ENCODE measurements at places on chromosomes 3 and 15.

GRCh38 chr3:32238453-32239306, at the start of gene CMTM8:
Gene CMTM8 (plus strand): TSS chr3:32238680. CDS start chr3:32238973, 293 bp downstream.
- DNase-seq = no peak

DNA sequence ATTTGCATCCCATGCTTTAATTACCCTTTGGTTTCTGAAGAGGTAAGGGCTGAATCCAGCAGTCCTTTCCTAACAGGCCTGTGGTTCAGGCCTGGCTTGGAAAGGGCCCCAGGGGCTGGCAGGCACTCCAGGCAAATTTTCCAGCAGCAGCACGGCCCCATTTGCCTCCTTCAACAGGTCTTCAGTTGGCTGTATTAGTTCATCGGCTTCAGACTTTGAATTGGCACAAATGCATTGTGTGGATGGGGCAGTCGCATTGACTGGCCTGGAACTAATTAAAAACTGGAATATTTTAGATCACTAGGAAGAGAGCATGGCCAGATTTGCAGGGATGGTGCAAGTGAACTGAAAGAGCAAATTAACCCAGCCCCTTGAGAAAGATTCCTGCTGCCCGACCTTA, 207.8 kb upstream of the MCTP2 start:
- DNase-seq = no peak

GRCh38 chr3:128932516-128933212, 53.2 kb downstream of the ACAD9 start:
- no peak for DNase-seq

DNA sequence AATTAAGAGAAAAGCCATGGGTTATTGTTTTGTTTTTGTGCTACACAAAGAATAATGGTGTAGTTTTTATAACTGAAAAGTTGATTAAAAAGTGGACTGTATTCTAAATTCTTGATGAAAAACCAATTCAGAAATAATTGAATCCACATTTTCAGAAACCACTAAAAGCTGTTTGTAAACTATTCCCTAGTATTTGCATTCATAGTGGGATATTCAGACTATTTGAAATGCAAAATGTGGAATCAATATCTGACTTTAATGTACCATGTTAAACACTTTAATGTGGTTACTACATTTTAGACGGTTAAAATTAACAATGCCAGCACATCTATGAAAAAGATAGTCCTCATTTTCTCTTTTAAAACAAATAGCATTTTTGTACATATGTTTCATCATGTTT, 104.6 kb downstream of the ZIC4 start:
- no peak for DNase-seq

DNA sequence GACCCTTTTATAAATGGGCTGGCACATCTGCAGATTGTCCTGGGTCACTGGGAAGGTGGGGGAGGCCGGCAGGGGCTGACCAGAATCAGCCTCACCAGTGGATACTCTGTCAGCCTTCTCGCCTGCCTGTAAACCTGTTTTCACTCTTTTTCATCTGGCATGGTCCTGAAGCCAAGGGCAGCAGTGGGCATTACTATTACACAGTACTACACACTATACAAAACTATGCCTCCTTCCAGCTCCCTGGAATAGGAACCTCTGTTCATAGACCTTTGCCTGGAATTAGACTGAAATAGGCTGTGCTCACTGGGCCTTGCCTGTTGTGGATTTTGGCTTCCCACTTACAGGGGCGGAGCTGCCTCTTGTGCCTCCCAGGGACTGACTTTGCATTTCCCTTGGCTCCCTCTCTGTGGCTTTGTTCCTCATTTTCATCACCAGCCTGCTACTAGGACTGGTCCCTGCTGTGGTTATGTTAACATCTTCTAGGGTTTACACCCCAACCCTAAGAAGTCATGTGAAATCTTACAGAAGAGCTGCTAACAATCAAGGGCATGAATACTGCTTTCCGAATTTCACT, 120.7 kb downstream of the FNDC3B start:
- no peak for DNase-seq

- peak; percentile 57 for DNase-seq
Measured at GRCh38 chr3:40476478-40477470, at the start of gene ZNF619. Gene ZNF619 (plus strand): TSS chr3:40477122. CDS start chr3:40477980, 858 bp downstream.

DNA sequence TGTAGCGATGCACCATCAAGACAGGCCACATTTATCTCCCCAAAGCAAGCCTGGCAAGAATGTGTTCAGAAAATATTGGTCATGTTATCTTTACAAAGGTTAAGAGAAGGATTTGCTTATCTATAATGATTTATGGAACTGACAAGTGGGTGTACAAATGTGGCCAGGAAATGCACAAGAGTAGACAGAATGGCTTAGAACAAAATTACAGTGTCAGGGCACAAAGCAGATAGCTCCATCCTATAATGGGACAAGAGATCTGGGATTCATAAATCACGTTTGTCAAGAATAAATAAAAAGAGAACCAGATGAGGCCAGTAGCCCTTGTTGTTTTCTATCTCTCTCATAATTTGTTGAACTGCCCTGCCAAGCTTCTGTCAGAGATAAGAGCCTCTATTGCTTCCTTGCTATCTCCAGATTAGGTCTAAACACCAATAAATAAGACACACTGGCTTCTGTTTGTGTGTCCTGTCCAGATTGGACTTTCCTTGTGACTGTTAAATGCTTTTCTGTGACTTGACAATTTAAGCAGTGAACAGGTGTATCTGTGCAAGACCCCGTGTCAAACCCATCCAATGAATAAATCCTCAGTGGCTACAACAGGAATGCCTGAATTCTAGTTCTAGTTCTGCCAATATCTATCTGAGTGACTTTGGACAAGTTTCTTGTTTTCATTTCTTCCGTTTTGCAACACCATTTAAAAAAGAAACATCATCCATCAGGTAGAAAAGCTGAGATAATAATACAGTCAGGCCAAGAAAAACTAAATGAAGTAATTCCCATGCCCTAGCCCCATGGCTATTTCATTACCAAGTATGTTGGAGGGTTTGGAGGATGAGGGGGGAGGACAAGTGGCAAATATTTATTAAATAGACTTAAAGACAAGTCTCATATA, 157.2 kb downstream of the DCLK3 start:
- no peak for DNase-seq

GRCh38 chr3:172658344-172659245, 52.3 kb downstream of the NCEH1 start:
- DNase-seq = no peak

- DNase-seq = no peak
Measured at GRCh38 chr3:73490453-73491286, 134.1 kb downstream of the PDZRN3 start.

DNA sequence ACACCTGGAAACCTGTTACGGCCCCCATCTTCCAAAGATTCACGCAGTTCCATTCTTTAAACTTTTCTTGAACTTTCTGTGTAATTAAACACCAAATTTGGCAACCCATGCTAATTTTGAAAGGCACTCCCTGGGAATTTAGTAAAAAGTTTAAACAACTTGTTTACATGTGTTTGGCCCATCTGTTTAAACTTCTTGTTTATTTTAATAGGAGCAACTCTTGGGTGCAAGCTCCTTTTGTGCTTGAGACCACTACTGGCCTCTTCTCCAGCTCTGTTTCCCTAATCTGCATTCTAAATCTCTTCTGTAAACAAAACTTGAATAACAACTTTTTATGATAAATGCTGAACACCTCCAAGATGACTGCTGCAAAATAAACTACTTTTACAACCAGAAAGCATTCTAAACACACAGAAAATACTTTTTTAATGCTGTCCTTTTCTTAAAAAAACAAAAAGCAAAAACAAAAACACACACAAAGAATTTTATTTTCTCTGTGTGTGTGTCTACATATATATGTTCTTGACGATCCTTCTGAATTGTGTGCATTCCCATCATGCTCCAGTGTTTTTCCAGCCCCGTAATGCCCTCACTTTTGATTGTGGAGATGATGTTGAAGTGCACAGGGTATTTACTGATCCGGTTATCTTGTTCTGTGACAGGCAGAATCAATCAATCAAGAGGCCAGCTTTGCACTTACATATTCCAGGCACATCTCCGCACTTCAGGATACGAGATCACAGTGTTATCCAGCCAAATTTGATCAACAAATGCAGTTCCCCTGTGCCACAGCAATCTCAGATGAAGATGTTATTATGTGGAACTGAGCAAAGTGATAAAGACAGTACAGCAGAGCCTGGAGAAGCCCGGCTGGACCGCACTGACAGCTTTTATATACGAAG, 416.9 kb downstream of the FOXP1 start:
- DNase-seq = no peak

DNA sequence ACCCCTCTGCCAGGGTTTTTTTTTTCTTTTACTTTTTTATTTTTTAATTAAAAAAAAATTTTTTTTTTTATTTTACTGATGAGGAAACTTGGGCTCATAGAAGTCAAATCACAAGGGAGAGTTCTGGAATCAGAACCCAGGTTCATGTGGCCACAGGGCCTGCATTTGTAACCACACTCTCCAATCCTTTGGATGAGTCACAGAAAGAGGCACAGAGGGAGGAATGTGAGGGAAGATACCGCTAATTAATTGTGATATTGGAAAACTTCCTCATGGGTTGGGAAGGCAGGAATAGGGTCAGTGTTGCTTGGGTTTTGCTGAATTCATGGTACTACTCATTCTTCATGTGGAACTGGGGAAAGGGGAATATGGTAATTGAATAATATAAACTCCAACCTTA, 132.9 kb upstream of the SLC6A11 start:
- no peak for DNase-seq

DNA sequence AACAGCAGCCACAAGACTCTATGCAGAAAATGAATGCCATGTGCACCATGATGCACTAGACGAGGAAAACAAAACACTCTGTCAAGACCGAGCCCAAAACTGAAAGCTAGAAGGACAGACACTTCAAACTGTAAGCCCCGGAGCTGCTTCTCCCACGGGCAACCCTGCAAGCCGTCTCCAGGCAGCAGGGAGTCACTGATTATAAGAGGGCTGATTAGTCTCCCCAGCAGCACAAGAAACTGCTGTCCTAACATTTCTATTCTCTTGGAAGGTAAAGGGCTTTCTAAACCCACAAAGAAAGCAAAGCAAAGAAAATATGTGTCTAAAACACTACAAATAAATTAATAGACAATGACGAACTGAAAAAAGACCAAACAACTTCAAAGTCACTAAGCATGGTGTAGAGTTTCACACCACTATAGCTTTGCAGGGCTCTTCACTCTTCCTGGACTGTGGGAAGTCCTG, 15.5 kb downstream of the TBC1D2B start:
- DNase-seq = no peak

DNA sequence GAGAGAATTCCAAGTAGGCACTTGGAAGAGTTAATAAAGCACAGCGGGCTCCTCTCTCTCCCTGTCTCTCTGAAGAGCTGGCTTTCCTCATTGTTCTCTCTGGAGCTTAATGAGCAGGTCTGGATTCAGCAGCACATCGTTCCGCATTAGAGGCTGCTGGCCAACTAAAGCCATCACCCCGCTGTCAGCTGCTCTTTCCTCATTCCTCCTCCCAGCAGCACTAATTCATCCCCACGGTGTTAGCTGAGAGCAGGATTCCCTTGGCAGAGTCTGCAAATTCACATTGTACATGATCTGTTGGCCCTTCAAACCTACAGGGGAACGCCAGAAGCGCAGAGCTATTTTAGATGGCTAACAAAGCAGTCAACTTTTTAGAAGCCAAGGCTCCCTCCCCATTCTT, 44.2 kb downstream of the SGO1 start:
- DNase-seq = peak; percentile 87

DNA sequence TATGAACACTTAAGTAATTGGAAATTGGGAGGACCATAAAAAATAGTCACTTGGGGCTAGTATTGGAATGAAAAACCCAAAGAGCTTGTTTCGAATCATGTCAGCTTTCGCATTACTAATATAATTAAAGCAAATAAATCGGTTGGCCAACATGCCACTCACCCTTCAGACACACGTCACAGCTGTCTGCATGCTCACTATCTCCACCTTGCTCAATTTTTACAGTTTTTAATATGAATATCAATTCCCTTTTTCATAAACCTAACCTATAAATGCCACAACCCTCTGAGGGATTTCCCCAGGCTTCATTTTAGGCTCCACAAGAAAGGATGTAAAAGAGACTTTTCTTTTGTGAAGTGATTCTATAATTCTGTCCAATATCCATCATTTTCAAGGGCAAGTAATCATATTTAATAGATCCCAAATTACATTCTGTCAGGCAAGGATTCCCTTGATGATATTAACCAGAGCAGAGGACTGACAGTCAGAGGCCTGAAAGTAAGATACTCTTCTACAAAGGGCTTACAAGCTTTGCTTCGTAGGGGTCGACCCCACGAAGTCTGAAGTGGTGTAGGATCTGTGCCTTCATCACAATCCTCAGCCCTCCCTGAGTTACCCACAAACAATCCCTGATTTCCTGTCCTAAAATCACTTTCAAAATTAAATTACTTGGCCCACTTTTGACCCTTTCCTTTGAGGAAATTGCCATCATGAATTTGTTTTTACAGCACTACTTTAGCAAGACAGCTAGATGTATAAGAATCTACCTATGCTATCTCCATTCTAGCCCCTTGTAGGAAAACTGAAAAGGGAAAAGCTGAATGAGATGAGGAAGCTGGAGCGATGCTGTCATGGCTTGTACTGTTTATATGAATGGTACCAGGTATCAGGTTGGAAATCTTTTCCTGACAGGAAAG, 44.5 kb downstream of the NANOGP8 start:
- no peak for DNase-seq

DNA sequence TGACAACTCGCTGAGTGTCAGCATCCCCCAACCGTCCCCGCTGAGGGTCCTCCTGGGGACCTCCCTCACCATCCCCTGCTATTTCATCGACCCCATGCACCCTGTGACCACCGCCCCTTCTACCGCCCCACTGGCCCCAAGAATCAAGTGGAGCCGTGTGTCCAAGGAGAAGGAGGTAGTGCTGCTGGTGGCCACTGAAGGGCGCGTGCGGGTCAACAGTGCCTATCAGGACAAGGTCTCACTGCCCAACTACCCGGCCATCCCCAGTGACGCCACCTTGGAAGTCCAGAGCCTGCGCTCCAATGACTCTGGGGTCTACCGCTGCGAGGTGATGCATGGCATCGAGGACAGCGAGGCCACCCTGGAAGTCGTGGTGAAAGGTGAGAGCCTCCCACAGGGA, 35.4 kb downstream of the ACAN start:
- no peak for DNase-seq

DNA sequence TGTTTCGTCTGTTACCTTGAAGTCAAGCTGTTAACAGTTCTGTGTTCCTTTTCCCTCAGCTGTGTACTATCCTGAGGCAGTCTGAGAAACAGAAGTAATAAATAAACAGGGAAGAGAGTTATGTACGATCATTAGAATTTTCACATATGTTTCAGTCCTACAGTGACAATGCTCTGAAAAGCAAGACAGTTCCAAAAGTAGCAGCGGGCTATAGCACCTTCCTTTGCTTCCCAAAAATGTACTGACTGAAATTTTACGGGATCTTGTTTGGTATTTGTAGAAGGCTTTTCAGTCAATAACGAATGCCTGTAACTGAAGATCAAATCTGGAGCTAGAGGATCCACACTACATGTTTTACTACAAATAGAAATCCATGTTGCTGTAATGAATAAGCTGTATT, 428.1 kb downstream of the PYDC2 start:
- DNase-seq = no peak

- no peak for DNase-seq
Measured at GRCh38 chr3:123055352-123055751, 11.5 kb upstream of the PDIA5 start.

- DNase-seq = no peak
Measured at GRCh38 chr15:58732625-58733363, 16.7 kb downstream of the ADAM10 start.

- DNase-seq = no peak
Measured at GRCh38 chr3:17749281-17749680, 6.8 kb upstream of the TBC1D5 start.
